Fibroblast of upper back skin (primary cell): ENCODE measurements at places on chromosomes 4 and X.
A peak's percentile ranks its signal among the peaks of the same experiment; 100 is the strongest.

- no peak for DNase-seq
Observed at GRCh38 chr4:115883847-115884246, 770.4 kb upstream of the NDST4 start.

- DNase-seq: no peak
Observed at GRCh38 chrX:123851079-123851478, 8.8 kb upstream of the XIAP start.

DNA sequence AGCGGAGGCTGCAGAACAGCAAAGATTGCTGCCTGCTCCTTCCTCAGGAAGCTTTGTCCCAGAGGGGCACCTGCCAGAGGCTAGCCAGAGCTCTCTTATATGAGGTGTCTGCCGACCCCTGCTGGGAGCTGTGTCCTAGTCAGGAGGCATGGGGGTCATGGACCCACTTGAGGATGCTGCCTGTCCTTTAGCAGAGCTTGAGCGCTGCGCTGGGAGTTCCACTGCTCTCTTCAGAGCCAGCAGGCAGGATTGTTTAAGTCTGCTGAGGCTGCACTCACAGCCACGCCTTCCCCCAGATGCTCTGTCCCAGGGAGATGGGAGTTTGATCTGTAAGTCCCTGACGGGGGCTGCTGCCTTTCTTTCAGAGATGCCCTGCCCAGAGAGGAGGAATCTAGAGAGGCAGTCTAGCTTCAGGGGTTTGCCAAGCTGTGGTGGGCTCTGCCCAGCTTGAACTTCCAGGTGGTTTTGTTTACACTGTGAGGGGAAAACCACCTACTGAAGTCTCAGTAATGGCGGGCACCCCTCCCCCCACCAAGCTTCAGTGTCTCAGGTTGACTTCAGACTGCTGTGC, 10.9 kb downstream of the DCK start:
- peak; percentile 9 for DNase-seq

GRCh38 chrX:67665583-67665982, 121.8 kb downstream of the AR start:
- DNase-seq: no peak

- DNase-seq: no peak
Observed at GRCh38 chrX:26822448-26822847, 606.5 kb downstream of the MAGEB5 start.

- no peak for DNase-seq
Observed at GRCh38 chrX:143363419-143363818, 153.9 kb downstream of the SPANXN3 start.

DNA sequence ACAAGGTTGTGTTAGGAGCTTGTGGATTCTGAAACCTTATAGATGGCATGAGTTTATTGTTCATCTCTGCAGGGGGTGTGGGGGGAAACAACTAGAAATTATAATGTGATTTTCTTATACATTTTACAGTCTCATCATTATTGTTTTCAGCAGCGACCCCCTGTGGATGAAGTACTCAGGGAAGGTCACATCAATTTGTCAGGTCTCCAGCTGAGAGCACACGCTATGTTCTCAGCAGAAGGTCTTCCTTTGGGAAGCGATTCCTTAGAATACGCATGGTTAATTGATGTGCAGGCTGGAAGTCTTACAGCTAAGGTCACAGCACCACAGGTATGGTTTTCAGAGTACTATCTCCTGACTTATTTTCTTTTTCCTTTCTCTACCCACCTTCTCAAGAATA, 72.2 kb downstream of the BLTP1 start:
- peak; percentile 35 for DNase-seq

DNA sequence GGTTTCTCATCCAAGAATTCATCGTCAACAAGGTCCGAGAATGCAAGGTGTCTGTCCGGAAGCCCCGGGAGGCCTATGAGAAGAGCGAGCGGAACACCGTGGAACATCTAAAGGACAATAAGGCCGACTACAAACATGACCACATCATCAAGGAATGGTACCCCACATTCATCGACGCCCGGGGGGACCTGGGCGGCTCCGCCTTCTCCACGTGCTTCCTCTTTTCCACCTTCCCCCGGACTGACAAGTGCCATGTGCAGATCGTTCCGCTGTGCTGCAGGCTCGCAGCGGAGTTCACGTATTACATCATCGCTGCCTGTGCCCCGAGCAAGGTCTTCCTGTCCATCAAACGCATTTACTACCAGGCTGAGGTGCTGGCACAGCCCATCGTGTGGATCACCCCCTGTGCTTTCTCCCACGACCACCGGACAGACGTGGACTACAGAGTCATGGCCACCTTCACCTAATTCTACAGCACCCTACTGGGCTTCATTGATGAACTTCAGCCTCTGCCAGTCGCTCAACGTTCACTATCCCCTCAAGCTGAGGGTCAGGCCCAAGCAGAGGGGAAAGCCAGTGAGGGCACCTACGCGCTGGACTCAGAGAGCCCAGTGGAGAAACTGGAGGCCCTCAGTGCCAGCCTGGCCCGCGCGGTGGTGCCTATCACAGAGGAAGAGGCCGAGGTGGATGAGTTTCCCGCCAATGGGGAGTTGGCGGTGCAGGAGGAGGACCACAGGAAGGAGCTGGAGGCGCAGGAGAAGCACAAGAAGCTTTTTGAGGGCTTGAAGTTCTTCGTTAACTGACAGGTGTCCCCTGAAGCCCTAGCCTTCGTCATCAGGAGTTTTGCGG, 125.9 kb upstream of the PABPC4L start:
- no peak for DNase-seq

- DNase-seq: peak; percentile 89
Observed at GRCh38 chr4:8440492-8441311, at the start of the genes ACOX3 and TRMT44. ACOX3 (minus strand) TSS chr4:8440723; CDS start chr4:8416521, 24,202 bp downstream. TRMT44 (plus strand) TSS chr4:8440777; CDS start chr4:8440823, 46 bp downstream.

DNA sequence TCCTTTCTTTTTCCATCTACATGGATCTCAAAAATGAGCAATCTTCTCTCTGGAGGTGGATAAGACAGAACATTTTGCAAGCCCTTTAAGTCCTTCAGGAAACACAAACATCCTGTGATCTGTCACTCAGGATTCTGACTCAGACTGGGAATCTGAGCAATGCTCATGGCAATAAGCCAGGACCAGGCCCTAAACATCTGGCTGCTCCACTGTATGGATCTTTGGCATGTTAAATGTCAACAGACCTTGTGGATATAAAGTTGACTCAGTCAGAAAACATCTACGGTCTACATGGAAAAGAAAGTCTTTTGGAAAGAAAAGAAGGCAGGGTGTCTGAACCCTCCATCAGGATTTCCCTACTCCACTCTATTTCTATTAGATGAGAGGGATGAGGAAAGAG, 17.8 kb upstream of the CHIC2 start:
- peak; percentile 99 for DNase-seq

DNA sequence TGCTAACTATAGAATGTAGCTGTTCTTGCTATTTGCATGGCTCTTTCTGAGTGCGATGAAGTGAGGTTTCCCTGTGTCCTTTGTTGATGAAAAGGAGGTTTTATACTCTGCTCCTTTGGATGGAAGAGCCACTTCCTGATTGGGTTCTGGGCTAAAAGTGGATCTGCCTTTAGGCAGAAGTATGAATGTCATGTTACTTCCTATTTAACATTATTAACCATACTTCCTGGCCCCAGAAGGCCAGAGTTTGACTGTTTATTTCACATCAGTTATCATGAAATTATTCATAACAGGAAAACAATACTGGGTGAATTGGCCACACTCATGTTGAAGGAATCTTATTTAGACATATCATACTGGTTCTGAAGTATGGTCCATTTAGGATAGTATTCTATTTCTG, 386.2 kb downstream of the PCDH7 start:
- no peak for DNase-seq

DNA sequence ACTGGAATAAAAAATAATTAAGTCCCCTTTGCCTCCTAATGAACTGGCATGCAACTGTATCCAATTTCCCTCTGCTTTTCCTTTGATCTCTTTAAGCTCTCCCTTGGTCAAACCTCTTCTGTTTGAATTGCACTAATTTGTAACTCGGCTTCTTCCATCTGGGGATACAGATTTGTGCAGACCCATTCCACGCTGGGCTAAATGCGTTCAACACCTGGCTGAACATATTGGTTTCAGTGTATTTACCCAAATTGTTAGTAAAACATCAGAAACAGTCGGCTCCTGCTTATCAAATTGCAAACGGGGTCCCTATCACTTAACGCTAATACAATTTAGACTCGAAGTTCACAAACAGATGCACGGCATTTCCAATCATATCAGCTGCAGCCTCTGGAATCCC, 124.9 kb upstream of the TAPT1 start:
- no peak for DNase-seq

DNA sequence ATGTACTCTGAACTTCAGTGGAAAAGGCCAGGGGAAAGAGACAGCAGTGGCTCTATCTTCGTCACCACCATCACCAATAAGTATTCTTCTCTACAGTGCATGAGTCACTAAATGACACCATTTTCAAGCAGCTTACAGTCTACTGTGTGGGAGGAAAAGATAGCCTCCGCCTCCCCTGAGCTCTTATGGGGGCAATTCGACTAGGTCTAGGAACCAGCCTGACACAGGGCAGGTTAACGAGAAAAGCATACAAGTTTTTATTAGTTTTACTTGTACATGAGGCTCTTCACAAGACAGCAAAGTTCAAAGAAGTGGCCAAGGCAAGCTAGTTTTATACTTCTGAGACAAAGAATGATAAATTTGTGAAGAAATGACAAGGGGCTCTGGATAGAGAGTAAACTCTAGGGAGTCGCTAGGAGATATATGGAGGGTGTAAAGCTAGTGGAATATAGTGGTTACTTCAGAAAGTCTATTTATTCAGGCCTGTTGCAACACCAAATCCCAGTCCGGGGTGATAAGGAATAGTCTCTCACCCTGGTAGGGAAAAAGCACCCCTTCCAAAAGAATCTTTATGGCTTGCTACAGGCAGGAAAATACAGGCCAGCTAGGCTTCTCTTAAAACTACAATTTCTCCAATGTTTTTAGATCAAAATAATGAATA, 49.7 kb downstream of the SCD5 start:
- no peak for DNase-seq

DNA sequence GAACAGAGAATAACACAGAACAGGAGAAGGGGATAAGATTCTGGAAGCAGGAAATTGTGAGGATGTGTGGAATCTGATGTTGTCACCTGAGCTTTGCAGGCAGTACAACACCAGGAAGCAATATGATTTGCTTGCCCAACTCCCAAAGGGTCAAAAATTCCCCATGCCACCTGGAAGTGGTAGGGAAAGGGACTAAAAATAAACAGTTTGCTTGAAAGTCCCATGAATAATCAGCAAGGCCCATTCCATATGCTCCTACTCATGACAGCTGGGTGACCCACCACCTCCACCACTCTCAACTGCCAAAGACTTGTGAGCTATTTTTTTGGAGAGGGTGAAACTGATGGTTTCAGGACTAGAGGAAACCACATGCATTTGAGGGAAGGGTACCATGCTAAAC, 168.4 kb downstream of the KCNIP4 start:
- no peak for DNase-seq

GRCh38 chr4:183798301-183799253, 106.5 kb upstream of the STOX2 start:
- DNase-seq: no peak

DNA sequence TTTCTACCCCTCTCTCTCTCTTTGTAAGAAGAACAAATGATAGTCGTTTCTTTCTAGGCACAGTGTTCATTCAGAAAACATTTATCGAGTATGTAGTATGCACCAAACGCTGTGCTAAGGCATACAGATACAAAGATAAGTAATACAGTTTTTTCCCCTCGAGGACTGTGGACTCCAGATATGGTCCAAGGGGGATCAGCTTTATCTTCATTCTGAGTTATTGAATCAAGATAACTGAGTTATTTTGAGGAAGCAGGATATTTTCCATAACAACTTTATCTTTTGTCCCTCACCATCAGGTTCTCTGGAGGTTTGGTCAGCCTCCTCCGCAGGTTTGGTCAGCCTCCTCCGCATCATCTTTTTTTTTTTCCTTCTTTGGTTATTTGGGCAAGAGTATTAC, 15.0 kb downstream of the EREG start:
- DNase-seq: no peak

DNA sequence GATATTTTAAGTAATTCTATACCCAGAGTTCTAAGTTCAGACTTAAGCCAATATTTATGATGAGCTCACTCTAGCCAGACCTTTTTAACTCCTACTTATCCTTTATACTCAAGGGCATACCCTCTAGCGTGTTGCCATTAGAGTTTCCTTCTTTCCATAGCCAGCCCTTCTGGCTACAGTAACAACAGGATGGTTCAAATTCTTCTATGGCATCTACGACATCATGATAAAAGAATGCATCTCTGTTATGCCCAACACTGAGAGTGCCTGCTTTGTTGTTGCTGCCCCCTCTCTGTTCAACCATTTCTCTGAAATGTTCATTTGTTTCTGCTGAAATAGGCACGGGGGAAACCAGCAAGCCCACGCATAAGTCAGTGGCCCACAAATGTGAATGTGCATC, 104.5 kb downstream of the UBE2NL start:
- no peak for DNase-seq

DNA sequence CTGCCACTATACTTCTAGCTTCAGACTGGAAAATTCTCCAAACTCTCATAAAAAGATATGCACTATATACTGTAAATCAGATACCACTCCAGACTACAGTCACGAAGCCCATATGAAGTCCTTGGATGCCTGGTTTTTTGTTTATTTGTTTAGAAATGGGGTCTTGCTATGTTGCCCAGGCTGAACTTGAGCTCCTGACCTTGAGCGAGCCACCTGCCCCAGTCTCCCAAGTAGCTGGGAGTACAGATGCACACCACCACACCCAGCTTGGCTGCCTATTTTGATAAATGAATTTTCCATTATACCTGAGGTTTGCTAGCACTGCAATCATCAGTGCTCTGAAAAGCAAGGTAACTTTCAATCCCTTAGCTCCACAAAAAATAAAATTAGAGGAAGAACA, 53.1 kb downstream of the ELF2 start:
- no peak for DNase-seq

- DNase-seq: no peak
Observed at GRCh38 chr4:73099143-73099542, 29.6 kb upstream of the COX18 start.

DNA sequence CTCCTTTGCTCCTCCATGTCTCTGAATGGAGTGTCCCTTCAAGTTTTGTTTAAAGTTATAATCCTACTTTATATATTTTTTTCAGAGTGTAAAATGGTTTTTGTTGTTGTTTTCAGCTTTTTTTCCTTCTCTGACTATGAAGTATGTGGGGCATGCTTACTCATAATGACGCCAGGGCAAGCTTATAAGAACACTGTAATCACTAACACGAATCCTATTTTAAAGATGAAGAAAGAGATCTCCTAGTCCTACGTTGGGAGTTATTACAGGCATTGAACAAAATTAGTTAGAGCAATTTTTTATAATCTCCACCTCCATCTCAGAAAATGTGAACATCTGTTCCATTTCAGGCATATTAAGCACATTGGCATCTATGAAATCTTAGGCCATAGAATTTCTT, 268.1 kb upstream of the MAGEB2 start:
- no peak for DNase-seq

DNA sequence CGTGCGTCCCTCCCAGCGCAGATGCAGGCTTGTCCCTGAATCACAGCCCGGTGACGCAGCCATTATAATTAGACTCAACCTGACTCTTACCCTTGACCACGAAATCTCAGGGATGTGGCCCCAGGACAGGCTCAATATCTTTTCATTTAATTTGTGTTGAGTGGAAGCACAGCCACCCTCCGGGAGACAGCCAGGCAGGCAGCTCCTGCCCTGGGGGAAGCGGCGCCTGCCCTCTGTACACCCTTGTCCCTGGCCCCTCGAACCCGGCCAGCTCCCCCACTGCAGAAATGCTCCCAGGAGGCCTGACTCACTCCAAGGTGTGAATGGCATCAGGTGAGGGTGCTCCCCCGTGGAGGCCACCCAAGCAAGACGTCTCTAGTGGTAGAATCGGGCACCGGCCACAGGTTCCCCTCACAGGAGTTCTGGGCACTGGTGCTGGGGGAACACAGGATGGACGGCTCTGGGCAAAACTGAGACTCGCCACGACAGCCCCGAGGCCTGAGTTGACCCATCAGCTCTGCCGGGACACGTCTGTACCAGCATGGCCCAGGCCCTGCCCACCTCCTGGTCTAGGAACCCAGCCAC, 2.7 kb downstream of the CPLX1 start:
- no peak for DNase-seq
